ENCODE measurements at places on chromosomes 16 and 17.

DNA sequence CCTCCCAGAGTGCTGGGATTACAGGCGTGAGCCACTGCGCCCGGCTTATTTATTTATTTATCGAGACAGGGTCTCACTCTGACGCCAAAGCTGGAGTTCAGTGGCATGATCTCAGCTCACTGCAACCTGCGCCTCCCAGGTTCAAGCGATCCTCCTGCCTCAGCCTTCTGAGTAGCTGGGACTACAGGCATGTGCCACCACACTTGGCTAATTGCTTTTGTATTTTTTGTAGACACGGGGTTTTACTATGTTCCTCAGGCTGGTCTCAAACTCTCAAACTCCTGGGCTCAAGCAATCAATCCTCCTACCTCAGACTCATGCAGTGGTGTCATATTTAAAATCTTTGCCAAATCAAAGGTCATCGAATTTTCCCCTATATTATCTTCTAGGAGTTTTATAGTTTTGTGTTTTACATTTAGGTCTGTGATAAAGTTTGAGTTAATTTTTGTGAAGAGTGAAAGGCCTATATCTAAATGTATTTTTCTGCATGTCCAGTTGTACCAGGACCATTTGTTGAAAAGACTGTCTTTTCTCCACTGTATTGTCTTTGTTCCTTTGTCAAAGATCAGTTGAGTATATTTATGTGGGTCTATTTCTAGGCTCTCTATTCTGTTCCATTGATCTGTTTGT, 47.1 kb downstream of the NACA2 start:
- DNase-seq: no peak

DNA sequence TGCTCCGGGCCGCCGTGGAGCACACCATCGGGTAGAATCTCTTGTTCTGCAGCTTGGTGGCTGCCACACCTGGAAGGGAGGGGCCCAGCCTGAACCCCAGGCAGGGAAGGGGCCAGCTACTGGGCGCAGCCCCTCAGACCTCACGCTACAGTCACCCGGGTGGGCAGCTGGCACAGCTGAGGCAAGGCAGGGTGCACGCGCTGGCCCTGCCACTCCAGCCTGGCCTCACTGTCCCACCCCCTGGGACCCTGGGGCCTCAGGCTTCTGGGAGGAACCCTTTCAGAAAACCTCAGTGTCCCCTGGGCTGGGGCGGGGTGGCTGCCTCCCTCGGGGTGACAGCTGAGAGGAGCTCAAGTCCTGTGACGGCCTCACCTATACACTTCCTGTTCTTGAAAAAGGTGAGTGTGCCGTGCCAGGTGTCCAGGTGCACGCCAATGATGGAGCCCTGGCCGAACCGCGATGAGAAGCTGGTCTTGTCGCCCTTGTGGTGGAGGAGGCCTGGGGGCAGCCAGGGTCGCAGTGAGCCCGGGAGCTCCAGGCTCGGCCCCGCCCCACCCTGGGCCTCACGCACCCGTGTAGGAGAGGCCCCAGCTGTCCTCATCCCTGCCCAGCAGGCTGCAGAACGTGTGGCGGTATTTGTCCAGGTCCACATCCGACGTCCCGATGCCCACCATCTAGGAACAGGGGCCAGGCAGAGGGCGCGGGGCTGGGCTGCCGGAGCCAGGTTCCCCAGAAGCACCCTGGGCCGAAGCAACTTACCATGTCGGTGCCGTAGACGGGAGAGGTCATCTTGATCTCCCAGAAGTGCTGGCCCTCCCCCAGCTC, 4.7 kb upstream of the MRPS34 start:
- DNase-seq: no peak

DNA sequence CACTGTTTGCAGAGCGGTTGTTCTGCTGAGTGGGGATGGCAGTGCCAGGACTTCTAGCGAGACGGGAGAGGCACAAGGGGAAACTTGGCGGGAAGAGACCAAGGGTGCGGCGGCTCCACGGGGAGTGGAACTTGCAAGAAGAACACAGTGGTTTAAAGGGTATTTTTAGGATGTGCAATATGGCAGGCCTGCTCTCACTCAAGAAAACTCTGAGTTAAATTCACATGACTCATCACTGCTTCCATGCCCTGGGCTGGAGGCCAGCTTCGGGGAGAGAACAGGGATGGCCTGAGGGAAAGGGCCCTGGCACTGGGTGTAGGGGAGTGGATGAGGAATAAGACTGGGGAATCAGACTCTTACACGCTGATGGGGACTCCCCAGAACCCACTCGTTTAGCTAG, 13.3 kb upstream of the CD300LD start:
- DNase-seq: no peak

GRCh38 chr16:27367461-27368357, 34.3 kb upstream of the IL21R start:
- DNase-seq: peak; percentile 56

DNA sequence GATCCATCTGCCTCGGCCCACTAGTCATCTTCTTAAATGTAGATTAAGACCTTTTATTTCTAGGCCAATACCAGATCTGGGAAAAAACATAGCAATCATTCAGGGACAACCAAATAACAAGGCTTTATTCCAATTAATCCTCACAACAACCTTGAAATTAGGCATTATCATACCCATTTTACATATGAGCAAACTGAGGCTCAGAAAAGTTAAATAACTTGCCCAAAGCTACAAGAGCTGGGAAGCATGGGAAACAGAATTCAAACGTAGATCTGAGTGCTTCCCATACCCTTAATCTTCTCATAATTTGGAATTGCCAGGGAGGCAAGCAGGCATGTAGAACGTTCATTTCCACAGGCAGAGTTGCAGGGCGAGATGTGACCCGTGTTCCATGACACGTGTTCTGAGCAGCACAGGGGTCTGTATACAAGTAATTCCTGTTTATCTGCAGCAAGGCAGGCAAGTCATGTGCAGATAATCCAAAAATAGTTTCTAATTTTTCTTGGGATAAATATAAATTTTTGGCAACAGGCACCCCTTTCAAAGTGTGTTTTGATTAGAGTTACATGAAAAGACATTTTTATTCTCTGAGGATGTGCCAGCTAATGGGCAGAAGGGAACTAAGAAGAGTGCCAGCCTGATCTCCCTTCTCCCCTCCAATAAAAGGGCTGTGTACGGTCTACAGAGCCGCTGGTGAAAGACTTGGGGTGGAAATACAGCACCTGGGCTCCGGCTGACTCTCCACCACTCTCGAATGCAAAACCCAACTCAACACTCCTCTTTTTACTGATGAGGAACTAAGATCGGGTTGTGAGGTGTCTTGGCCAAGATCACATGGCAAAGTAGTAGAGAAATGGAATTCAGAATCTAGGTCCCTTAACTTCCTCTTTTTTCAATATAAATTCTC, 27.7 kb upstream of the MYOCD start:
- no peak for DNase-seq

DNA sequence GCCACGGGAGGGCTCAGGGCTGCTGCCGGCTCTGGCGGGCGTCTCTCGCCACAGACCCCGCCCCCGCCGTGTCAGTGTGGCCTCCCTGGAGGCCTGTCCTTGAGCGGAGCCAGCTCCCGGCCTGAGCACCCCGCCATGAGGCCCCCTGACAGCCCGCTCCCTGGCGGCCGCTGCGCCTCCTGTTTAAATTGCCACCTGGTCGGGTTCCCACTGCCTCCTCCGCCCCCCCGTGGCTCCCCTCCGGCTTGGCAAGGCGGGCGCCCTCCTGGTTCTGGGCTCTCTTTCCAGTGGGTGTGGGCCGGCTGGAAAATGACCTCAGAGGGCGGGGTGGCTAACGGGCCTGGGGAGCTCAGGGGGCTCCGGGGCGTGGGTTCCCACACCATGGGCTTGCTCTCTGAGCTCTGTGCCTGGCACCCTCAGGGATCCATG, 42.1 kb upstream of the SSTR5 start:
- no peak for DNase-seq

GRCh38 chr17:39866013-39866730, 1.8 kb upstream of the ZPBP2 start:
- no peak for DNase-seq

DNA sequence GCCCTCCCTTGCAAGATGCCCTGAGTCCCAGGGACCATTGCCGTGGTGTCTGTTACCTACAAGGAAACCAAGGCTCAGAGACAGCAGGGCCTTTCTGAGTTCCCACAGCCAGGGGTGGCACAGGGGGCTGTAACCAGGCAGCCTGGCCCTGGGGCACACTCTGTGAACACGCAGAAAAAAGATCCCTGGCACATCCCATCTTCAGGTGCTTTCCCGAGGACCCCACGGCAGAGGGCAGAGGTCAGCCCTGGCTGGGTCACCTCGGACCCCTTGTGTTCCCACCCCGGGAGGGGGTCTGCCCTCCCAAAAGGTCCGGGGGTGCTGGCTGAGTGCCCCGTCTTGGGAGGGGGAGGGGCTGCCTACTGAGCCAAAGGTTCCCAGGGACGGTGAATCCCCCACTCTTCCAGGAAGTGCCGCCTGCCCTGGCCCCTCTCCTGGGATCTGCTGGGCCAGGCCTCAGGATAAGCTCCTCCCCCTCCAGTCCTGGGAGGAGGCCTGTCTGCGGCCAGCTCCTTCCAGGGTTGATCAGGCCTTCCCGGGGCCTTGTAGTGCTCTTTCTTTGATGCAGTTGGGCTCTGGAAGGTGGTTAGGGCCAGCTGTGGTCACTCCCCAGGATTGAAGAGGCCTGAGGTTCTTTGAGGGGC, 8.1 kb downstream of the GLIS2 start:
- no peak for DNase-seq
